ENCODE measurements at places on chromosomes 2 and 18. TPM values are rescaled to one million over a fixed set of nuclear protein-coding genes. Genes with fewer than 3 reads are reported as not detected.

- DNase-seq = no peak
Observed at GRCh38 chr18:31983020-31983419, 35.6 kb upstream of the RNF125 start.

The GRB14 gene
- total RNA-seq = 5.3 TPM

The DOK6 gene
- total RNA-seq = 2.7 TPM

GRCh38 chr18:23108496-23108895, 26.8 kb upstream of the CABLES1 start:
- no peak for DNase-seq

The TANC1 gene
- 26.4 TPM for total RNA-seq

DNA sequence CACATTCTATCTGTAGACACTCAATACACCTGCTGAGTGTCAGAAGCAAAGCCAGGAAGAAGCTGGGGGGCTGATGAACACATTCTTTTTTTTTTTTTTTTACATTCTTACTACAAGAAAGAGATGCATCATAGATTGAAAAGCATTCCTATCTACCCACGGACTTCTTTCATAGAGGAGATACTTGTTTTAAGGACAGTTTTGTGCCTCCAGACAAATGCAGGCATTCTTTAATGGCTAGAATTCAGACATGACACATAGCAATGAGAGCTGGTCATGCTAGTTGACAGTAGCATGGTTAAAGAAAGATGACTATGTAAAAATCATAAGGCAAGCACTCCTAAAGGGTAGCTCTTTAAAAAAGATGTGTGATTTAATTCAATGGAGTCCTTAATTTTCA, 110.2 kb downstream of the EPHA4 start:
- no peak for DNase-seq

The CRIM1 gene
- total RNA-seq = 230 TPM

GRCh38 chr2:54945391-54946219, 104.6 kb downstream of the RTN4 start:
- peak; percentile 24 for DNase-seq

Measured in omental fat pad (tissue), 4 donors.